ENCODE measurements at places on chromosomes 13 and 19.

- DNase-seq, result no peak
Observed at GRCh38 chr13:75345193-75345592, 136.8 kb downstream of the TBC1D4 start.

DNA sequence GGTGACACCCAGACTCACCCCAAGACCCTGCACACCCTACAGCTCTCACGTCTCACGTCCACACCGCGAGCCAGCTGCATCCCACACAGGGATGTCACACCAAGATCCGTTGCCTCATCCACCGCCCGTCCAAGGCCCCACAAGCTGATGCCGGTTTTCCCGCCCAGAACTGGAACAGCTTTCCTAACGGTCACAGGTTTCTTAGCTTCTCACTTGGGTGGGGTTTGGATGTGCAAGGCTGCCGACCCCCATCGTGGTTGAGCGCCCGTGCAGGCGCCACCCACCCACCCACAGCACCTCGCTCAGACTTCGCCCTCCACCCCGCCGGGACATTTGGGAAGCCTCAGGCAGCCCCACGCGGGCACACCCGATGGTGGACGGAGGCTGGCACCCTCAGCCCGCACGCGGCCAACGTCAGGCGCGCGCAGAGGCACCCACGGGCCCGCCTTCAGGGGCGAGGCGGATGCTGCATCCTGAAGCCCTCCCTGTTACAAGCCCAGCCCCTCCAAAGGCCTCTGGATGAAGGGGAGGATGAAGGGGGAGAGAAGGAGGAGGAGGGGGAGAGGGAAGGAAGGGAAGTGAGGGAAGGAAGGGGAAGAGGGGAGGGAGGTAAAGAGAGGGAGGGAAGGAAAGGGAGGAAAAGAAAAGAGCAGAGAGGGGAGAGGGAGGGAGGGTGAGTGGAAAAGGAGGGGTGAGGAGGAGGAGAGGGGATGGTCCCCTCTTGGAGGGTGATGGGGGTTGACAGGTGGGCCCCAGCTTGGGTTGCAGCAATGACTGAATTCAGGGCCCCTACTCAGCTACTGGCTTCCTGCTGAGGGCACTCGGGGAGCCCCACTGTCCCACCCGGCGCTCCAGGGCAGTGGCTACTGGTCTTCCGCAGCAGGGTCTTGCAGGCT lies 12.8 kb downstream of the ONECUT3 start:
- DNase-seq, result no peak

DNA sequence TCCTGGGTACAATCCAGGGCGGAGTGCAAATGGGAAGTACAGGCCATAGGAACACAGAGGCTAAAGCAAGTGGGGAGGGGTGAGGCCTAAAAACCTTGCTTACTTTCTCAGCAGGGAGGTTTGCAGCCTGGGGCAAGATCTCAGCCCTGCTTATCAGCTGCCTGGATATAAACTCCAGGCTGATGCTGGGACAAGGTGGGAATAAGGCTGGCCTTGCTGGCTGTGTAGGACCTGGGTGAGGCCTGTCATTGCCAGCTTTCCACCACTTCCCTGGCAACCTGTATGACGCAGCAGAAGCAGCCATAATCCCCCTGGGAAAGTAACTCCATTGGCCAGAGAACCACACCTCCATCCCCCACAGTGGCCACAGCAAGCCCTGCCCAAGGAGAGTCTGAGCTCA lies 279.1 kb upstream of the ATXN8OS start:
- no peak for DNase-seq

- peak; percentile 64 for DNase-seq
Observed at GRCh38 chr13:28623782-28624706, 34.9 kb upstream of the POMP start.

DNA sequence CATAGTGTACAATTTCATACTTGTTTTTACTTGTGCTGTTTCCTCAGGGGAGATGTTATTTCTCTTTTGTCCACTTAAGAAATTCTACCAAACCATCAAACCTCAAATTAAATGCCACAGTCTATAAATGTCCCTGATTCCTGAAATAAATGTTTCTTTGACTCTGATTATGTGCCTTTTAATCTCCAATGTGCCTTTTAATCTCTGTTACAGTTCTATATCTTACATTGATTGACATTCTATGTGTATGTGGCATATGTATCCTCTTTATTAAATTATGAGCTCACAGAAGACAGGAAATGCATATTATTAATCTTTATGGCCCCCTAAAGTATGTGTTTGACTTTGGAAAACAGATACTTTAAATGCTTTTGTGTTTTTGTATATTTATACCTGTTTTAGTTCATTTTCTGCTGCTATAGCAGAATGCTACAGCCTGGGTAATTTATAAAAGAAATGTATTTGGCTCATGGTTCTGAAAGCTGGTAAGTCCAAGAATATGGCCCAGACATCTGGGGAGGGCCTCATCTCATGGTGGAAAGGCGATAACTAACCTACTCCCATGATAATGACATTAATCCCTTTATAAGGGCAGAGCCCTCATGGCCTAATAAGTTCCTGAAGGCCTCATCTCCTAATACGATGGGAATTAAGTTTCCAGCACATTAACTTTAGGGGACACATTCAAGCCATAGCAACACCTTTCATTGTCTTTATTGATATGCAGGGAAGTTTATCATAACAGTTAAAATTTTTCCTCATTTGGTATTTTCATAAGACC lies 403.9 kb downstream of the LIG4 start:
- DNase-seq, result no peak

DNA sequence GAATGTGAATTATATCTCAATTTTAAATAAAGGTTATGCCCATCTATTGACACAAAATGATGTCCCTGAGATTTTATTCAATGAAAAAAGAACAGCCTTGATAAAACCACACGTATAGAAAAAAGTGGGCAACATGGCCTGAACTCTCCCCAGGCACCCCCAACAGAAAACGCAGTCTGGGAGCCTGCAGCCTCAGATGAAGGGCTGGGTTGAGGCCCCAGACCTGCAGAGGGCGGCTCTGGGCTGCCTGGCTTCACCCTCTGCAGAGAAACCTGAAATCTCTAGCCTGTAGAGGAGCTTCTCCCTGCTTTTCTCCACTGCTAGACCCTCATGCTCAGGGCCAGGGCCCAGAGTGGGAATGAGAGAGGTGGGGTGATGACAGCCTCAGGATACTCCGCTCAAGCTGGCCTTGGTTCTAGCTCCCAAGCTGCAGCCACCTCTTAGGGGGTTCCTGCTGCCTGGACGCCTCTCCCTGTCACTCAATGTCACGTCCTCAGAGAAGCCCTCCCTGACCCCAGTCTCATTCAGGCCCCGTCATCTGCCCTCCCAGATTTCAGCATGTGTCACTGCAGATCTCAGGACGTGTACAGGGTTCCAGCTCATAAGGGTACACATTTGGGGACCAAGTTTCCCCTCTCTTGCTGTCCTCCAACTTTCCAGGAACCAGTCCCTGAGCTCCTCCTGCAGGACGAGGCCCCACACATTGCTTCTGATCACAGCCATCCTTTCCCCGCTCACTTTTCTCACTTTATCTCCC lies 1.8 kb downstream of the MBD3 start:
- DNase-seq, result peak; percentile 39

- DNase-seq, result no peak
Observed at GRCh38 chr19:2237869-2238153, 1.2 kb downstream of the SF3A2 start.

- DNase-seq, result no peak
Observed at GRCh38 chr13:76029088-76029487, 393.0 kb downstream of the LMO7 start.

GRCh38 chr13:97257800-97258799 lies 36.0 kb downstream of the MBNL2 start:
- DNase-seq, result peak; percentile 64

GRCh38 chr13:25678398-25678797 lies 306.6 kb downstream of the ATP8A2 start:
- no peak for DNase-seq

GRCh38 chr13:21905486-21905885 lies 234.6 kb downstream of the FGF9 start:
- DNase-seq, result no peak

DNA sequence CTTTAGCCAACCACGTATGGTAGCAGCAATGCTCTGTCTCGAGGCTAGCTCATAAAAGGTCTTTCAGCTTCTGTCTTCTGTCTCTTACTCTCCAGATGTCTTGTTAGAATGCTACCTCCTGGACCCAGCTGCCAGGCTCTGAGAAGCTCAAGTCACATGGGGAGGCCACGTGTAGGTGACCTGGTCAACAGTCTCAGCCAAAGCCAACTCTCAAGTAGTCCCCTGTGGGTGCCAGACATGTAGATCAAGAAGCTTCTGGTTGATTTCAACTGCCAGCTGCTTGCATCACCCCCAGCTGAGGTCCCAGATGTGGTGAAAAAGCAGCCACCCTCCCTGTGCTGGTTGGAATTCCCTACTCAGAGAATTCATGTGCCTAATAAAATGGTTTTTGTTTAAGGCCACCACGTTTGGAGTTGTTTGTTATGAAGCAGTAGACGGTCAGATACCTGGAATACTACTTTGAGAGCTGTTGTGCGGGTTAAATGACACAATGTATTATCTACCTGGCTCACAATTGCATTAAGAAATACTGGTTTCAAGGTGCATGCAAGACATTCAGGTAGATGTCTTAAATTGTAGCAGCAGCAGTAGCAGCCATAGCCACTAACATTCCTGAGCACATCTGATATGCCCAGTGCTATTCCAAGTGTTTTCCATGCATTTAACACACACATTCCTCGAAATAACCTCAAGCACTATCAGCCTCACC lies 131.0 kb upstream of the RFC3 start:
- DNase-seq, result no peak

GRCh38 chr19:8610936-8611300 lies 403 bp upstream of the ADAMTS10 start:
- no peak for DNase-seq

DNA sequence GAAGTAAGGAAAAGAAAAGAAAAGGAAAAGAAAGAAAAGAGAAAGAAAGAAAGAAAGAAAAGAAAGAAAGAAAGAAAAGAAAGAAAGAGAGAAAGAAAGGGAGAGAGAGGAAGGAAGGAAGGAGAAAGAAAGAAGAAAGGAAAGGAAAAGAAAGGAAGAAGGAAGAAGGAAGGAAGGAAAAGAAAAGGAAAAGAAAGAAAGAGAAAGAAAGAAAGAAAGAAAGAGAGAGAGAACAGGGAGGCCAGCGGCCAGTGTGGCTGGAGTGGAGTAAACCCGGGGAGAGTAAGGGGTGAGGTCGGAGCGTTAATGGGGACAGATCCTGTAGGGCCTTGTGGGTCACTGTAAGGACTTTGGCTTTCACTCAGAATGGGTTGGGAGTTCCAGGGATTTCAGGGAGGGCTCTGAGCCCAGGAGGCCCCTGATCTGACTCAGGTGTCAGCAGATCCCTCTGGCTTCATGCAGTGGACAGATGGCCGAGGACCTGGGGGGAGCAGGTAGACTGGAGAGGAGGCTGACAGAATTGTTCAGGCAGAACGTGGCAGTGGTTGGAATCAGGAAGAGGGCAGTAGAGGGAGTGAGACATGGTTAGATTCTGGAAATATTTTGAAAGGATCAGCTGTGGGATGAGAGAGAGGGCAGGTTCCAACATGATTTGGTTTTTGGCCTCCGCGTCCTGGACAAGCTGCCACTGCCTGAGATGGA lies 19.8 kb upstream of the FXYD3 start:
- DNase-seq, result no peak

- no peak for DNase-seq
Observed at GRCh38 chr13:95356916-95357315, 55.7 kb upstream of the ABCC4 start.

DNA sequence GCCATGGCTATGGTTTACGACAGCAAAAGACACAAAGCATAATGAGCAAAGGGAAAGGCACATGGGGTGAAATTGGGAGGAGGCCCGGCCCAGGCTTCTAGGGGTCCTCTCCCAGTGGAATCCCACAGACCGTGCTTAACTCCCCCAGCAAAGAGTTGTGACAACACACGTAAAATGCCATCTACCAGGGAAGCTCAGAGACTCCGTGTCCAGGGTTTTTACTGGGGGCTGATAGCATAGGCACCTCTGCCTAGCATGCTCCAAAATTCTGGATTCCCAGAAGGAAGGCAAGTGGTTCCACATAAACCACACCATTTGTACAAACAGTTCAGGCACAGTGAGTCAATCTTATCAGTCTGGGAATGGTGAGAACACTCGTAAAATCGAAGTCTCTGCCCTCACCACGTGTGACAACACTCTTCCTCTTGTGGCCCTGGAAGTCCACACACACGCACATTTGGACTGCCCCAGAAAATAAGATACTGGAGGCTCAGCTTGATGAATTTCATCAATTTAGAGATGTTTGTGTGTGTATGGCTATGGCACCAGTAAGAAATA lies 34.9 kb downstream of the RHPN2 start:
- DNase-seq, result no peak

DNA sequence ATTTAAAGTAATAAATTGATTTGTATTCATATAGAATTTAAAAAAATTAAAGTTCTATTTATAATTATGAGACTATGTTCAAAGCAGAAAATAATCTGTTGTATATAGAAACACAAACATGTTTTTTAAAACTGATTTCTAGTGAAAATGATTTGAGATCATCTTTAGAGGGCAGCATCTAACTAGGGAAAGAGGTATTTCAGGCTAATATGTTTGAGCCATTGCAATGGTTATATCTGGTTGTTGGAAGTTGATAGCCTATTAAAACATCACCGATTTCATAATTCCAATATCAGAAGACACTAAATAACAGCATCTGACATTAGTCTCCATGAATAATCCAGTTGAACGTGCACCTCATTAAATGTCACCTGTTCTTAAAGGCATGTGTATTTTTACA lies 79.8 kb upstream of the SLITRK6 start:
- DNase-seq, result no peak

DNA sequence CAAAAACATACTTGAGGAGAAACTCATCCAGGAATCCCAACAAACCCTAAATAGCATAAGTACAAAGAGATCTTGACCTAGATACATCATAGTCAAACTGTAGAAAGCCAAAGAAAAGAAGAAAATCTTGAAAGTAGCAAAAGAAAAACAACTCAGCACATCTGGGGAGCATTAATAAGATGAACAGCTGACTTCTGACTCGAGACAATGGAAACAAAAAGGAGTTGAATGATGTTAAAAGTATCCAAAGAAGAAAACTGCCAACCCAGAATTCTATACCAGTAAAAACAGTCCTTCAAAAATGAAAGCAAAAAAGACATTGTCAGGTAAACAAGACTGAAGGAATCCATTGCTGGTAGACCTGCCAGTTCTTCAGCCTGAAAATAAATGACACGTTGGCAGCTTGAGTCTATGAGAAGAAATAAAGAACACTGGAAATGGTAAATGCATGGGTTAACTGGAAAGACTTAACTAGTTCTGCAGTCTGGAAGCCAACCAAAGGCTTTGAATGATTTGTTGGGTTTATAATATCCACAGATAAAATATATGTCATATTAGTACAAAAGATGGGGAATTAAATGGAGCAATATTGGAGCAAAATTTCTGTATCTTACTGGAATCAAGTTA lies 46.8 kb downstream of the TSSK6 start:
- no peak for DNase-seq

DNA sequence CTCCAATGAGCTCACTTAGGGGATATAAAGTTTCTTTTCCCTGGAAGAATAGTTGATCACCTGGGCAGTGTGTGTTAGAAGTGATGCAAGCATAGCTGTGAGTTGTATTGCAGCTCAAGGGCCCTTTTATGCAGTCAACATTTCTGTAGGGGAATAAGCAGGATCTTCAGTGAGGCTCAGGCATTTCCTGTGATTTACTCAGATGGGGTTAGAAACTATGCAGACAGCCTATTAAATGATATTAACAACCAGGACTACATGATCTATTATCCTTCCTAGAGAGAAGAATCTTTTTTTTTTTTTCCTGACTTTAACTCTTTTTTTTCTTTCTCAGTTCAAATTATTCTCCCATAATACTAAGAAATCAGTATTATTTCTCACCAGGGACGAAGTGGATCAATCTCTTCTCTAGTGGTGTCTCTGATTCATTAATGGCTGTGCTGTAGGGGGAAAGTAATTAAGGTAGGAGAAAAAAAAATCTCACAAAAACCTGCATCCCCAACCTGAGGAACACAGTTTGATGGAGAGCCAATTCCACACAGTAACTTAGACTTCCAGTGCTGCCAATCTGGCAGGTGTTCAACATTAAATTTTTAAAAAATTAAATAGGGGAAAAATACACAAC lies 126.4 kb upstream of the SLC10A2 start:
- no peak for DNase-seq
